ENCODE measurements at places on chromosomes 5 and 9.

DNA sequence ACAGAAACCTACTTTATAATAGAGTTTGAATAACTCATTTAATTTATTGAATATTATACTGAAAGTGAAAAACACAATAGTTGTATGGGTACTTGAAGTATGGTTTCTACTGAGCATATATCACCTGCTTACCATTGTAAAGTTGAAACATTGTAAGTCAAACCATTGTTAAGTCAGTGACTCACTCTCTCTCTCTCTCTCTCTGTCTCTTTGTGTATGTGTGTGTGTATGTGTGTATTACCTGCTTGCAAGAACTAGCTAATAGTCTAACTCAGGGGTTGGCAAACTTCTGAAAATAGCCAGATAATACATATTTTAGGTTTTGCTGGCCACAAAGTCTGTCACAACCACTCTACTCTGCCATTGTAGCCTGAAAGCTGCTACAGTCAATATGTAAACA, 564.3 kb upstream of the ZNF608 start:
- DNase-seq: no peak

GRCh38 chr9:113649054-113649453, 185.5 kb downstream of the RGS3 start:
- no peak for DNase-seq

DNA sequence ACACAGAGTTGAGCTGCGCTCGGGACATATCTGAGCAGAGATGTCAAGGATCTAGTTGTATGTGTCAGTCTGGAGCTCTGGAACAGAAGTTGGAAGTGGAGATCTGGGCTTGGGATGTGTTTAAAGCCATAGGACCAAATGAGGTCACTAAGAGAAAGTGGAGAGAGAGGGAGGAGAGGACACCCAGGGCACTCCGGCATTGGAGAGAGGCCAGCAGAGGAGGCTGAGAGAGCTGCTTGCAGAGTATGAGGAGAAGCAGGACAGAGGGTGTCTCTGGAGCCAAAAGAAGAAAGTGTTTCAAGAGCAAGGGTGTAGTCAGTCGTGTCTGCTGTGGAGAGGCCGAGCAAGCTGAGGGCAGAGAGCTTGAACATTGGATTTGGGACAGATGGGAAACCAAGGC, 34.7 kb downstream of the ARHGEF37 start:
- no peak for DNase-seq

DNA sequence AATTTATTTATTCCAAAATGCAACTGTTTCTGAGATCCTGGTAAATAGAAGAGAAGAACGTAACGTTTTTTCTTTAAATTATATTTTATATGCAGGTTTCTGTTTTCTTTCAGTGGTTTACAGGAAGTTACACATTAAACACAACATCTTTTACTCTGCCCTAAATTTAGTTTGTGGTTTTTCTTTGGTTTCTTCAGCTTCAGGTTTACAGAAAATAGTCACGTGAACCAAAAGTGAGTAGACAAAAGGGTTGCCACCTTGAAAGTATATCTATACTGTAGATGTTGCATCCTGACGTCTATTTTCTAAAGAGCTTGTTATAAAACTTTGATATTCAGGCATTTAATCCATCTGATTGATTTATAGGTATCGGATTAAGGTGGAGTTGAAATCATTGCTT, 1236.6 kb downstream of the MAT2B start:
- DNase-seq: peak; percentile 61

DNA sequence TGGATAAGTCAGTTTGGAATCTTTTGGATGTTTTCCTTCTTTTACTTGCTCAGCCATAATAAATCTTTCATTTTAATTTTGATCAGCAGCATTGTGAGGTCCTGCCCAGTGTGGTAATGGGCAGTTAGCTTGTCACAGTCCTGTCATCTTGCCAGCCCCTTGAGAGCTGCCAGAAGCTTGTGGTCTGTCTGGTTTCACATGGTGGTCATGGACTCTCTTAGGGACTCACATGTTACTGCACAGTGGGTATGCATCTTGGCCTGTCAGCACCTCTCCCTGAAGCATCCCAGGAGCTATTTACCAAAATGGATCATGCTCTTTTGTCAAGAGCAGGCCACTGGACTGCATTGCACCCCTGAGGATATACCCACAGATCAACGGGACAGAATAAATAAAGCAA, 60.3 kb downstream of the DAPK1 start:
- DNase-seq: peak; percentile 82

- no peak for DNase-seq
Measured at GRCh38 chr5:50766462-50766861, 100.0 kb downstream of the PARP8 start.

- no peak for DNase-seq
Measured at GRCh38 chr5:60076746-60077145, 183.2 kb upstream of the PDE4D start.

DNA sequence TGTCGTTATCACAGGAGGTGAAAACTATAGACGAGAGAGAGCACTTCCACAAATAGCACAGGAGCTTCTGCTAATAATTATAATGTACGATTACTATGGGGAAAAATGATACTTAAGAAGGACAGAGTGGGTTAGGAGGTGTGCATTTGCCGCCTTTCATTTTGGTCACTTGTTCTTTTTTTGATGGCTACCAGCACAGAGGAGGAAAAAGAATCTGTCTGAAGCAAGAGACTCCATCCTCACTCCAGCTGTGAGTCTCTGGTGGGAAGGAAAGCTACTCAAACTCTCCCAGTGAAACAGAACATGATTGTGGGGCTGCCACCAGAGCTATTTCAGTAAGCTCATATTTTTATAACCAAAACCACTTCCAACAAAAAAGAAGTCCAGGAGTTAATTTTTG, 270.4 kb upstream of the TMEM161B start:
- no peak for DNase-seq

DNA sequence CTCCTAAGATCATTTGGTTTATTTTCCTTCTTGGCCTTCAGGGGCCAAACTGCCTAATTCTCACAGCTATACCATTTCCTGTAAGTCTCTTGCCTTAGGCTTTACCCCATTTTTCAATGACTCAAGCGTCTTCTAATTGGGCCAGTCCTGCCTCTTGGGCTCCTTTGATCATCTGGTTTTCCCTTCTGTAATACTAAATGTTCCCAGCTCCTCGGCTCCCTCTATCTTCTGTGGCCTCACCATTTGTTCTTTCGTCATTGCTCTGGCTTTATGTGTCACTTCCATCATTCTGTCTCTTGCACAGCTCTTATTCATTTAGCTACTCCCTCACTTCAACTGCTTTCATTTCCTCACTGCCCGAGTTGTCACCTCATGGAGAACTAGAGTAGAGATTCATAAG, 14.5 kb upstream of the SPINK7 start:
- no peak for DNase-seq

DNA sequence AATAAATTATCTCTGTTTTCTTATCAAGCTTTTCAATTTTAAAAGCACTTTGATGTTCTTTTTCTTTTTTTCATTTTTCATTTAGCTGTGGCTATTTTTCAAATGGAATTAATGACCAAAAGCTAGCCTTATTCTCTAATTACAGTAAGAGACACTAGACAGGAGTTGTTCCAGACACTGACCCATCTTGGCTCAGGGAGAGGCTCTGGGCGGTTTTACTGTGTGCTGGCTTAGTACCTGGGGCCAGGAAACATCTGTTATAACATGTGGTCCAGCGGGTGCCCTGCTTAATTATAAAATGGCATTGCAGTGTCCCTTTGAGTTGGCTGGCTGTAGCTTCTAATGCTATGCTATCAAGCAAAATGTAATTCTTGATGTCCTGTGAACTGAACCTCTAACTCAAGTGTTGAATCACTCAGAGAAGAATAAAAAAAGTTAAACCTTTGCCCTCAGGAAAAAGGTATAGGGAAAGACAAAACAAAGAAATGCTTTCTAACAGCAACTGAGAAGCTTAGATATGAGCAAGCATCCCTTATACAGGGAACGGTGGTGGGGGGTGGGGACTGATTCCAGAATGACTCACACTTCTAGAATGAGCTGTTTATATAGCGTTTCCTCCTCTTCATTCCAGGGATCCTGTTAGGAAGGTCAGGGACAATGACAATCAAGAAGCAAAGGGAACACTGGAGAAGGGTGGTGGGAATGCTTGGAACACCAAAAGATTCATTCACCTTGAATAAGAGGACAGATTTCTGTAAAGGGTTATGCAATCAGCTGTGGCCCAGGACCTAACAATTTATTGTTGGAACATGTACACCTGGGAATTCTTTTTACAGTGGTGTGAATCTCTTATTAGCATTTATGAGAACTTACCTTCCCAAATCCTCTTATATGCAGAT, 58.7 kb upstream of the NFIB start:
- no peak for DNase-seq

DNA sequence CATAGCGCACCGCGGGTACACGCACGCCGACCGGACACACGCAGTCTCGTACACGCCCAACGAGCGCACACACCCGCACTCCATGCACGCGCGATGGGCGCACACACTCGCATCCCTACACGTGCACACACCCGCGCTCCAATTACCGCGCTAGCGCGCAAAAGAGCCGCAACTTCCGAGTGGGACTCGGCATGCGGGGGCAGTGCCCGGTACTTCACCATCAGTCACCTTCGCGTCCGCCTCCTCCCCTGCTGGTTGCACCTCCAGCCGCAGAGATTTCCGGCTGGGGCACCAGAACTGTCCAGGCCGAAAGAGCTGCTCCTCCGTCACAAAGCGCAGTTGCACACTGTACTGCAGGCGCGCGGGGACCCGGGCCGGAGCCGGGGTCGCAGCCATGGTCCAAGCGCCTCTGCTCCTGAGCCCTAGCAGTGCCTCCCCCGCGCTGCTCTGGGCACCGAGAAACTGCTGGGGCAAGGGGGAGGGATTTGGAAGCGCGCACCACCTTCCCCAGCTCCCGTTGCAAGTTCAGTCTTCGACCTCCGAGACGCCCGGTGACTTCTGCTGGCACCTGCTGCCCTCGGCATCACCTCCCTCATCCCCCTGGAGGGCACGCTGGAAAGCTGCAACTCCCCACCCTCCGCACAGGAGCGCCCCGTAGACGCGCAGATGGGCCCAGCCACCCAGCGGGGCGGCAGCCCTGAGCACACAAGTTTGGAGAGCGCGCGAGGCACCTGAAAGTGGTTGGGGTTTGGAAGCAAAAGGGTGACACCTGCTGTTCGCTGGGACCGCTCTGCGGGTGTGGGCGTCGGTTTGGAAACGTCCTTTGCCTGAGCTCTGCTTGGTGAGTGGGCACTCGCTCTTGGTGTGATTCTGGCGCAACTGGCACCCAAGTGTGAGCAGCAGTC, 337.4 kb upstream of the PUM3 start:
- peak; percentile 67 for DNase-seq

DNA sequence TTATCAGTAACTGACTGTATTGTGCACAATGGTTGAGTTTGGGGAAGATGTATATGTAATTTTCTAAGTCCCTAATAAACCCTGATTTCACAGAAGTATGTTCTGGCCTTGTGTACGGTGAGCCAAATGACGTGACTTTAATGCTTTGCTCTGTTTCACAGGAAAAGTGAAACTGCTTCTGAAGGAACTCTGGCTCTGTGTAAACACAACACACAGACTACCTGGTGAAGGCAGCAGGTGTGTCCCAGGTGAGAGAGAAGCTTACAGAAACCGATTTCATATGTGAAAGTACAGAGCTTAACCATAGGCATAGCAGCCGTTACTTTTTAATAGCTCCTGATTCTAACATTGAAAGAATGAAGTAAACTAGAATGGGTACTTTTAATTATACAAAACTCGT, 31.9 kb downstream of the ICE1 start:
- DNase-seq: no peak

DNA sequence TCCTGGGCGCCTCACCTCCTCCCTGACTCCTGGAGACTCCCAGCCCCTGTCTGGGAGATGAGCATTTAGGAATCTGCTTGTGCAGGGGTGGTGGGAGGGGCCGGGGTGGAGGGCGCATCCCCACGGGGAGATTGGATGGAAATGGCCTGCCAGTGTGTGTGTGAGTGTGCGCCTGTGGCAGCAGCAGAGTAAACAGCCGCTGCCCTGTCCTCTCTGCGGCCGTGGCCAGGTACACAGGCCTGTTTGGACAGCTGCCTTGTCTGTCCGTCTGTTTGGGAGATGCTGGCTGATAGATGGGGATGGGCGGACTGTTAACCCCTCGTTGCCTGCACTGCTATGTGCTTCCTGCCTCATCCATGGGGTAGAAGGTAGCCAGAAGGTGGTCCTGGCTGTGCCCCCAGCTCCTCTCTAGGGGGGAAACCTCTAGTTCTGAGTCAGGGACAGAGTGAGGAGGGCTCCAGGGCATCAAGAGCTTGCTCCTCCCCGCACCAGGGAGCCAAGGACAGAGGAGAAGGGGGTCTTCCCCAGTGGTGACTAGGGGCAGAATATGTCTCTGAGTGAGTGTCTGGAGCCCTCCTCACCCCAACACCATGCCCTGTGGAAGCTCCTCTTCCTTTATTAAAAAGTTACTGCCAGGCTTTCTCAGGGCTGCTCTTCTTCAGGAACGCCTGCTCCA, 60.1 kb downstream of the LMX1B start:
- no peak for DNase-seq

GRCh38 chr9:106616026-106616425, 246.9 kb upstream of the ZNF462 start:
- DNase-seq: no peak

- DNase-seq: no peak
Measured at GRCh38 chr9:137435980-137436760, 5.0 kb downstream of the ENTPD8 start.

DNA sequence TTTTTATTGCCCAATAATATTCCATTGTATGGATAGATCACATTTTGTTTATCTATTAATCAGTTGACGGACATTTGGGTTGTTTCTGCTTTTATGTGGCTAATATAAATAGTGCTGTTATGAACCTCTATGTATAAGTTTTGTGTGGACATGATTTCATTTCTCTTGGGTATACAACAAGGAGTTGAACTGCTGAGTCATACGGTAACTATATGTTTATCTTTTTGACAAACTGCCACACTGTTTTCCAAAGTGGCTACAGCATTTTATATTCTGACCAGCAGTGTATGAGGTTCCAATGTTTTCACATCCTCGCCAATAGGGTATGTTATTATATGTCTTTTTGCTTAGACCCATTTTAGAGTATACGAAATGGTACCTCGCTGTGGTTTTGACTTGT, 264.3 kb downstream of the RFX3 start:
- no peak for DNase-seq

DNA sequence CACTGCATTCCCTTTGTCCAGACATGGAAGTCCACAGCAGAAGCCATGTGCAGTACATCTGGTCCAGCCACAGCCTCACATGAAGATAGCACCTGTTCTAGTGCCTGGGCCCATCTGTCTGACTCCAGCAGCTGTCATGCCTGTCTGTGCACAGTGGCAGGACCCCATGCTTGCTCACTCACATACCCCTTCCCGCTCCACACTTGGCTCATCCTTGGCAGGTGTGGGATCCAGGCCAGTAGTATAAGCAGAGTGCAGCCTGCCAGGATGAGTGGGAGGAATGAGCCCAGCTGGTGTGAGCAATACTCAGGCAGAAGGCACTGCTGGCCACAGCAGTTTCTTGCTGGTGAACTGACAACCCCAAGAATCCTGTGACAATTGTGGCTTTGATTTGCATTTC, 168.0 kb downstream of the PRDM9 start:
- no peak for DNase-seq
